Lower lobe of right lung (tissue), 2 donors: ENCODE measurements at places on chromosomes 5 and 9.
A peak's percentile ranks its signal among the peaks of the same experiment; 100 is the strongest.

DNA sequence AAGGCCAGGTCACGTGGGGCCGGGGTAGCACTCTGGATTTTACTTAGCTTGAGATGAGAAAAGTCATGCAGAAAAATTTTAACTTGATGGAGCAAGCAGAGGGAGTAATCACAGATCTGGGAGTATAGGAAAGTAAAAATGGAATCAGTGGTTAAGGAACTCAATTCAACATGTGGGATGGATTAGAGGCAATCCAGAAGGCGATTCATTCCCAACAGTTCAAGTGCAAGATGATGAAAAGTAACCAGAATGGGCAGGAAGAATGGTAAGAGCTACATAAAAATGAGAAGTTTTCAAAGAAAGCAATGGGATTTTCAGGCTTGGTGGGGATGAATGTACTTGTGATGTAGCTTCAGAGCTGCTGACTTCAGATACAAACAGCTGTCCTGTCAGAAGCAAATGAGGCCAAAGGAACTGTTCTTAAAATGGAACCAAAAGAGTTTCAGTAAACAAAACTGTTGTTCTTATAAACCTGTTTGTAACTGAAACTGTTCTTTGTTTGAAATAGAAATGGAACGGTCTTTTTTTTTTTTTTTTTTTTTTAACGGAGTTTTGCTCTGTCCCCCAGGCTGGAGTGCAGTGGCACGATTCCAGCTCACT, 5.6 kb upstream of the SEC24A start:
- DNase-seq, result no peak

DNA sequence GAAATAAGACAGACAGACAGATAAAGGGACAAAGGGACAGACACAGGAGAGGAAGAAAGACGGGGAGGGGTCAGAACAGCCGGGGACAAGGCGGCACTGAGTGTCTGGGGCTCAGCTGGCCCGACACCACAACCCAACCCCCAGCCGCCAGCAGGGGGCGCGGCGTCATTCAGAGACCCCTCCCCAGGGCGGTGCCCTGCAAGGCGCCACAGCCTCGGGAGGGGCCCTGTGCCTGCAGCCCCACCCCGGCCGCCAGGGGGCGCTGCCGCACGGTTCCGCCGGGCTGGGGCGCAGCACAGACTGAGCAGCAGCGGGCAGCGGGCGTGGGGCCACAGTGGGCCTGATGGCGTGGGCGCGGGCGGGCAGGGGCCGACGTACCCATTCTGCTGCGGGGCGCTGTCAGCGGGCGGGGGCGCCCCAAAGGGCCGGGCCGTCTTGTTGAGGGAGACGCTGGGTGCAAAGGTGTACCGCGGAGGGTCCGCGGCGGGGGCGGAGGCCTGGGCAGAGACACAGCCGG, 5.9 kb downstream of the PDLIM7 start:
- DNase-seq, result no peak

GRCh38 chr5:132684922-132685720, 11.3 kb downstream of the IL4 start:
- no peak for DNase-seq

DNA sequence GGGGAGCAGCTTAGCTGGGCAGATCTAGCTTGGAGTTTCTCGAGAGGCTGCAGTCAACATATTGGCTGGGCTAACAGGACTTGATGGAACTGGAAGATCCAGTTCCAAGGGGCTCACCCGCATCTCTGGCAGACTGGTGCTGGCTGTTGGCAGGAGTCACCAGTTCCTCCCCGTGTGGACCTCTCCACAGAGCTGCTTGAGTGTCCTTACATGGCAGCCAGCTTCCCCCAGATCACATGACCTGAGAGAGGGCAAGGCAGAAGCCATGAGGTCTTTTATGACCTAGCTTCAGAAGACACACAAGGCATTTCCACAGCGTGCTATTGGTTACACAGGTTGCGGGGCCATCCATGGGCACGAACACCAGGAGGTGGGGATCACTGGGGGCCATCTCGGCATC, 26.4 kb upstream of the RXRA start:
- DNase-seq, result peak; percentile 80

- DNase-seq, result no peak
Observed at GRCh38 chr9:95816716-95817115, 58.8 kb upstream of the ERCC6L2 start.

- no peak for DNase-seq
Observed at GRCh38 chr9:124877021-124877782, 15.3 kb downstream of the ARPC5L start.

DNA sequence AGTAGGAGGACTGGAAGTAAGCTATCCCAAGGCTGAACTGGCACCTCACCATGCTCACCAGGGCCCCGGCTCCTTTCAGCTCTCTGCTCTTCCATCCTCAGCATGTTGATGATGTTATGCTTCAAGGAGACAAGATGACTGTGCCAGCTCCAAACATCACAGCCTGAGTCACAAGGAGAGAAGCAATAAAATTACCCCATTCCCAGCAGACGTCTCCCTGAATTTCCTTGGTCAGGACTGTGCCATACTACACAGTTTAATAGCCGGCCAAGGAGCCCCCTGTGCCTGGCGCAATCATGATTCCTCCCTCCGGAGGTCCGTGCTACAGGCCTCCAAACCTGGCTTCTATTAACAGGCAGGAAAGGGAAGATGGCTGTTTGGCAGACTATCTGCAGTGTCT, 51.2 kb upstream of the ROR2 start:
- DNase-seq, result no peak

GRCh38 chr5:171926311-171926710, 80.1 kb downstream of the FBXW11 start:
- no peak for DNase-seq

DNA sequence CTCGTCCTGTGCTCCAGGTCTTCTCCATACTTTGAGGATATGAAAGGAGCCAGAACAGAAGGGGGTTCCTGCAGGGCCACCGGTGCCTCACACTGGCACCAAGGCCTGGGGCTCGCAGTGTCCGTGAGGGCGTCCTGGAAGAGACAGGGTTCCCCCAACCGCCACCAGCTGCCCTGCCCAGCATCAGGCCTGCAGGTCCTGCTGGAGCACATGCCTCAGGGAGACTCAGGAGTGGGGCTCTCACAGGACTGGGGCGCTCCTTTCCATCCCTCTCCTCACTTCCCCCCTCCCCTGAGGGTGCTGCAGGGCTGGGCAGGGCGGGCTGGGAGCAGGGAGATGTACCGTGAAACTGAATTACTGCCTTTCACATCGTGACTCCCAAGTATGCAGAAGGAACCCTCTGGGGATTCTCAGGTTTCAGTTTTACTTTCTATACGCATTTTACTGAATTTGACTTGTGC, 31.7 kb downstream of the CEP72 start:
- DNase-seq, result peak; percentile 17

DNA sequence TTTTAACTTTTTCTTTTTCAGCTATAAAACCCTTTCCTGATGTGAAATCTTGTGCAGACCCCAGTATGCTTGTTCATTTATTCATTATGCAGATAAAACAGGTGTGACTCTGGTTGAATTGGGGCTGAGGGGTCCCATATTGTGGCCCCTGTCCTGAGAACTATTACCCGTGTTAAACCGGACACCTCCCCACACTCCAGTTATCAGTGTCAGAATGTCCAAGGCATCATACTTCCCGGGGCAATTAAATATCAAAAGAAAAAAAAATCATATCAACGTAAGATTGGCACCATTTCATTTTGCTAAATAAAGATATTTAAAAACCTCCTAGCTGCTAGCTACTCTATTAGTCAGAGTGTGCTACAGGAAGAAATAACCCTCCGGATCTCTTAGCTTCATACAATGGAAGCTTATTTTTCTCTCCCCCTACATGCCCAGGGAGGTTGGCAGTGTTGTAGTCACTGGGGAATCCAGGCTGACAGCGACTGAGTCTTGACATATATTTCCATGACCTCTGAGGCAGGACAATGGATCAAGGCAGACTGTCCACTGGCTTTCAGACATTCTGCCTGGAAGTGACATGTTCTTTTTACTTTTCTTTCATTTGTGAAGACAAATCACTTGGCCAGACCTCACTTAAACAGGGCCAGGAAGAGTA, 170.0 kb downstream of the SEC61B start:
- DNase-seq, result no peak

DNA sequence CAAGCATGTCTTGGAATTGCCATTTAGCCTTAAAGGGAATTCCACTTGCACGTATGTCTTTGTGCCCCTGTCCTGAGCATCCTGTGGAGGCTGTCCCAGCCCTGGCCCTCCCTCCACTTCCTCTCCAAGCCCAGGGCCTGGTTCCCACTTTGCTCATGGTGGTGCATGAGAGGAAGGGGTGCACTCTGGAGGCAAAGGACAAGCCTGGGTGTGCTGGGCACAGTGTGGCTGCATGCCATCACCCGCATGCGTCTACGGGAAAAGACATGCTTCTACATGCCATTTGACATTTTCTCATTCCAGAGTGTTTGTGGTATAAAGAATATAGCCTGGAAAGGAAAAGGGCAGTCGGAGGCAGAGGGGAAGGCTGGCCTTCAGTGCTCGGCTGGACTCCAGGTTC, 7.2 kb upstream of the IRX2 start:
- DNase-seq, result no peak

DNA sequence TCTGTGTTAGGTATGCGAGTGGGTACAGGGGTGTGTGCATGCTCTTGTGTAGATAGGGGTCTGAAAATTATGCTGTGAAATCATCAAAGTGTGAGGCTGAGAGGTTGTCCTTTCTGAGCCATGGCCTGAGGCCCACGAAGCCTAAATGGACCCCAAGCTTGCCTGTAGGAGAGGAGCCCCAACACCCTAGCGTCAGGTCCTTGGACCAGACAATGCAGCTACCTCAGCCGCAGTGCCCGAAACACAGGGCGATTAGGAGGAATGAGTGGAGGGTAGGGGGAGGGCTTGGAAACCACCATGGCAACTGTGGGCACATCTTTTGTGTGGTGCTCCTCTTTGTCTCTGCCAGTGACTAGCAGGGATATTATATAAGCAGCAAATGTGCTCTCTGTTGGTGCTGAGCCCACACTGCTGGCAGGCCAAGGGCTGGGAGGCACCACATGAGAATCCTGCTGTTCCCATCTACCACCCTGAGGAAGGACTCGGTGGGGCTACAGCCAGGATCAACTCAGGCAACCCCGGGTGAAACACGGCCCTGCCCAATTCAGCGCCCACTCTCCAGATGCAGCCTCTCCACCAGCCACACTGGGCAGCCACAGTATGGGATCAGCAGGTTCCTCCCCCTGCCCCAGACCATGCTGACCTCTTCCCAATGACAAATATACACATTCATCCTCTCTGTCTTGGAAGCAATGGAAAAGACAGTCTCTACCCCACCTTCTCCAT, 84.6 kb upstream of the FSTL4 start:
- no peak for DNase-seq

- no peak for DNase-seq
Observed at GRCh38 chr9:70504834-70505233, 90.4 kb upstream of the KLF9 start.

- DNase-seq, result peak; percentile 92
Observed at GRCh38 chr5:141040771-141041426, 10.3 kb upstream of the PCDHB1 start.

- no peak for DNase-seq
Observed at GRCh38 chr9:70988551-70988950, 132.9 kb downstream of the TRPM3 start.

- DNase-seq, result peak; percentile 16
Observed at GRCh38 chr9:93207860-93208734, 24.2 kb downstream of the WNK2 start.

DNA sequence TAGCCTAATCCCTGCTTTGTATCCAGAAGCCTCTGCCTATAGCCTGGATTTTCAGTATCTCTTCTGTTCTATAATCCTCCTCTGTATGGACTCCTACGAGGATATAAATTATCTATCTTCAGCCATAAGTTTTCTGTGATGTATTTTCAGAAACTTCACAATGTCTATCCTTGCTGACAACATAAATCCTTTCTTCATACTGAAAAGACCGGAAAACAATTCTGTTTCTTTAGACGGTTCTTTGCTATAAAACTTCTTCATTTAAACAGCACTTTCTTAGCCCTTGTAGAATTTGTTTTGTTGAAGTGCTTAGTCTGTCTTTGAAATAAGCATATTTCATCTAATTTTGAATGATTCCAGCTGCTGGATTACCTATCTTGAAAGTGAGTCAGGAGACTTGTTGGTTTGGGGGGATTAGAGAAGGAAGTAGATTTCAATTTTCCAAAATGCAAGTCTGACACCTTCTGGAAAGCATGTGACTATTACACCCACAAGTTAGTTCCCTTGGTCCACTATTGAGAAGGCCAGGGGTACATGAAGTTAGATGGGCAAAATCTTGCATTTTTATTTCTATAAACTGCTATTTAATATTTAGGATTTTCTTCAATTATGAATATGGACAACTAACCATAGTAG, 96.3 kb upstream of the RANBP3L start:
- DNase-seq, result no peak

DNA sequence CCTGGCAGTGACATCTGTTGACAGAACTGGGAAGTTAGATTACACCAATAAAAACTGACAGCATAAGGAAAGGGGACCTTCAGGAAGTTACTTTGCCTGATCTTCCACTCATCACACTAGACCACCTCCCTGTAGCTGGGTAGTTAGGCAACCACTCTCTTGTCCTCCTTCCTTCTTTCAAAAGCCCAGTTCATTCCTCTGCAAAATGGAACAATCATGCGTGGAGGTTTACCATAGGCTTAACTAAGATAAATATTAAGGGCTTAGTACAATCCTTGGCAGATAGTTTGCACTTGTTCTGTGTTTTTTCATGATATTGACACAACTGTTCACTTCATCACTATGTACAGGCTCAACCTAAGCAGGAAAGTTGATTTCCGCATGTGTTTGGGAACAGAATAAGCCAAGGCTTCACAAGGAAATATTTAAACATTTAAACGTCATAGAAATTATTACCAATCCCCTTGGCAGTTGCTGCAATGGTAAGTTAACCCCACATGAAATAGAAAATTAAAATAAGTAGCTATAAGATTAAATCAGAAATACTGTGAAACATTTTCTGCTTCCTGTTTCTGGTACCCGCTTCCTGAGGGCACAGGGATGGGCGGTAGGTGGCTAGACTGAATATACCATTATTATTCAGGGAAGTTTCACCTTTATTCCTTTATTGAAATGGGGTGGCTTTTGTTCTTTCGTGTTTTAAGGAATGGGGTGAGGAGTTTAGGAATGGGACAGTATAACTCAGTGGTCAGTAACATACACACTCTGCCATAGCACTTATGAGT, 9.9 kb upstream of the PTGER4 start:
- no peak for DNase-seq

DNA sequence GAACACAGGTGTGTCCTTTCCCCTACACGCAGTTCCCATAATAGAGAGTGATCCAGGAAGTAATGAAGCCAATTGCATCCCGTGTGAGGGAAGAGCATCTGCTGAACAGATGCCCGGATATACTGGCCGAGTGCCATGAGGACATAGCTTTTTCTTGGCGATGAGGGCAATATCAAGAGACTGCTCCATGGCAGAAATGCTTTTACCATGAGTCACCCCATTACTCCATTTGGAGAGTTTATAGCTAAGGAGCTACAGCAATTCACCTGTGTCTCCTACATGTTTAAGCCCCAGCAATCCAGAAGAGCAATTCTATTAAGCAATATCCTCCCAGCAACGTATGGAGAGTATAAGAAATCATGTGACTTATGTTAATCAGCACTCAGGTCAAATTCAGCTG, 222.0 kb upstream of the KLF4 start:
- no peak for DNase-seq

- no peak for DNase-seq
Observed at GRCh38 chr5:85814596-85814995, 803.1 kb upstream of the COX7C start.
